ENCODE measurements at places on chromosomes 7 and 10. TPM values are rescaled to one million over a fixed set of nuclear protein-coding genes. Genes with fewer than 3 reads are reported as not detected.

The ABCB8 gene
- 34.0 TPM for total RNA-seq

The GIMAP8 gene
- not detected for total RNA-seq

The FGF8 gene
- 14.8 TPM for total RNA-seq

The CNPY1 gene
- not detected for total RNA-seq

The HECW1 gene
- not detected for total RNA-seq

The SPDYE2 gene
- not detected for total RNA-seq

The LRRC61 gene
- 3.3 TPM for total RNA-seq

The ENTPD1 gene
- total RNA-seq, result not detected

The FRAT2 gene
- total RNA-seq, result 41.2 TPM

The SHH gene
- not detected for total RNA-seq

GRCh38 chr10:95562341-95562965 is 1.3 kb upstream of the SORBS1 start:
- no peak for DNase-seq

DNA sequence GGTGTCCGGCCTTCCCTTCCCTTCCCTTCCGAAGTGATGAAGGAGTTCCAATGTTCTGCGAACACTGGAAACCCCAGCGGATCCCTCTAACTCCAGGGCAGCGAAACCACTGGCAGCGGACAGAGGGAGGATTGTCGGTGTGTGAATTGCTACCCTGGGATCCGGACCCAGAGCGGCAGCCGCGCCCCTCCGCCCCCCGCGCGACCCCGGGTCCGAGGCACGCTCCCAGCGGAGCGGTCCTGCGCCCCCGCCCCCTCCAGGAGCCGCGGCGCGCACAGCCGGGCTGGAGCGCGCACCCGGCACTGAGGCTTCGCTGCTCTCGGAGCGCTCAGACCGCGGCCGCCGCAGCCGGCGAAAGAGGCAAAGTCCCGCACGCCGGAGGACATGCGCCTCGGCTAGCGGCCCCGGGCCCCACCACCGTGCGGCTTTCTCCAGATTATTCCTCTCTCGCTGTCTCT is at the start of gene PTPRZ1:
Gene PTPRZ1 (plus strand): TSS at position 331 of the 458 bp plus-strand sequence. CDS start 339 bp downstream, outside the sequence.
- no peak for DNase-seq

DNA sequence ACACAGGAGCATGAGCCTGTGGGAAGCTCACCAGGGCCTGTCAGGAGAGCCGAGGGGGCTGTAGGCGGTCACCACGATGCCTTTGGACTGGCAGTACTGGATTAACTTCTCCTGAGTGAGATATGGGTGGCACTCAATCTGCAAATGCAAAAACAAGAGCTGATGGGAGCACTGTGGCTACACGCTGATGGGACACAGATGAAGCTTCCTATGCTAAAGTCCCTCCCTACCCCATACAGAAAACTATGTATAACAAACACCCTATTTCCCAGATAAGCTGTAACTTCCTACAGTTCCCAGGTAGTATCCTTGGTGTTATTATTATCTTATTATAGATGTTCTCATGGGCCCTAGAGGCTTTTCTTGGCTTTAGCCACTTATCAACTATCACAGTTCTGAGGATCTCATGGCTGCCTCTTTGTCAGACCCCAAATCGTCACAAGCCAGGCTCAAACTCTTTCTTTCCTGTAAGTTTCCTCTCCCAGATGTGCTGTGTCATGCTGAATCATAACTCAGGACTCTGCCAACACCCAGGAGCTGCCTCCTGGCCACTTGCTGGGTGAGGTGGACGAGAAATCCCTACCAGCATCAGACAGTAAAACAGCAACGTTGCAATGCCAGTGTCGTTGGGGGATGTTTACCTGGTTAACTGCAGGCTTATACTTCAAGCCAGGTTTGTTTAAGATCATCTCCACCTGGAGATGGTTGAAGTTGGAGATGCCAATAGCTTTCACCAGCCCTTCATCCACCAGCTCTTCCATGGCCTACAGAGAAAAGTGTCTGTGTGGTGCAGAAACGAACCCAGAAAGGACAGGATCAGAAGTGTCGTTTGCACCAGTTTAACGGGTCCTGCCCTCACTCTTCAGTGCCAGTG is 10.3 kb downstream of the AKR1B1 start:
- DNase-seq, result no peak

DNA sequence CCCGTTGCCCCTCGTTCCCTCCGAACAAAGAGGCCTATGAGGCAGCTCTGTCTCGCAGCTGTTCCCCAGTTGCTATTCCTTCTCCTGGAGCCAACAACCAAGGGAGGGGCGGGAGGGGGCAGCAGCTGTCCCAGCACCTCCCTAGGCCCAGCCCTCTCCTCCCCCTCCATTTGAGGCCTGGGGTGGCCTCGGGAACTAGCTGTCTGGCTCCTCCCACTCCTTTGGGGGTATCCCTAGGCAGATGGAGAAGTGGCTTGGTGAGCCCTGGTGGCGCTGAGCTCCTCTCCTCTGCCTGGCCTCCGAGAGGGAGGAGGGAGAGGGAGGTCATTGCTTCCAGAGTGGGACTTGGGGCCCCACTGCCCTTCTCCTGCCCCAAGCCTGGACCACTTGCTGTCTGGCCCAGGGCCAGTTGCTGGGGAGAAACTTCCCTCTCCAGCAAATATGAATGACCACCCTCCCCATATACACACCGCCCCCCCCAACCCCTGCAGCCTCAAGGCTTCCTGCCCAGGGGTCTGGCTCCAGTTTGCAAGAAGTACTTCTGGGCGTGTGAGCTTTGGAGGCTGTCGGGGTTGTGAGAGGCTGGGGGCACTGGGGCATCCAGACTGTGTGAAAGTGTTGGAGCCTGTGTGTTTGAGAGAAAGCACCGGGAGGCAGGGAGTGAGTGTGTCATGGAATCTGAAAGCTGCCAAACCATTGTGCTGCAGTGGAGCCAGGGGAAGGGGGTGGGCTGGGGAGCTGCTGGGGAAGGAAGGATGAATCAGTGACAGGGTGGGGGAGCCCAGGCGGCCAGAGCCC is 3.1 kb downstream of the FLNC start:
- DNase-seq, result no peak

- DNase-seq, result no peak
Measured at GRCh38 chr7:134084488-134085144, 42.5 kb upstream of the LRGUK start.

DNA sequence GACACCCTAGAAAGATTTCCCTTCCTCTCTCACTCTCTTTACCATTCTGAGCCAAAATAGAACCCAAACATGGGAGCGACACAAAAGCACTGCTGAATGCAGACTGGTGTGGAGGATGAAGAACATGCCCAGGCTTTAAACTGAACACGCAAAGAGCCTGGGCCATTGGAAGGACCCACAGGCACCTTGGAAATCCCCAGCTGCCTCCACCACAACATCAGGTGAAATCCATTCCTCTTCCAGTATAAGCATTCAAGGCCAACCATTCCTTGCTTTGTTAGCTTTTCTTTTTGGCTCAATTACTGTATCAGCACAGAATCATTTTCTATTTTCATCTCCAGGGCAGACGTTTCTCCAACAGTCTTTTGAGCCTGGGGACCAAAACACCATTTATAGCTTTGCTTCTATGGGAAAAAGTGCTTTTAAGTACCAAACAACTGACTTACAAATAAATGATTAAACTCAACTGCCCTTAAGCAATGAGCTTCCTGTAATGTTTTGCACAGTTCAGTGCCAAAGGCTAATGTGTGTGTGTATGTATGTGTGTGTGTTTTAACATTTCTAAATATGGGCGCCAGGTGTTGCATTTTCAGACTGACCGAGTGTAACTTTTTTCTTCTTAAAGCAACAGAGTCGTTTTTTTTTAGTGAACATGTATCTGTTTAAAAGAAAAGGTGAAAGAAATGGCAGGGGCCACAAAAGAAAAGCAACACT is 16.2 kb upstream of the BLNK start:
- no peak for DNase-seq

- peak; percentile 82 for DNase-seq
Measured at GRCh38 chr7:25565949-25566348, 337.7 kb upstream of the NPVF start.

GRCh38 chr7:129774359-129774758 is 162.8 kb downstream of the NRF1 start:
- no peak for DNase-seq

- no peak for DNase-seq
Measured at GRCh38 chr7:55992346-55992745, 28.0 kb downstream of the NIPSNAP2 start.

GRCh38 chr7:229184-229964 is 37.0 kb downstream of the FAM20C start:
- DNase-seq, result peak; percentile 80
